ENCODE measurements at places on chromosomes 4 and X.

- no peak for DNase-seq
These were observed 76.7 kb downstream of the FRMPD3 start for GRCh38 chrX:107526141-107526540.

- DNase-seq, result no peak
These were observed 59.9 kb downstream of the KIT start for GRCh38 chr4:54717694-54718093.

DNA sequence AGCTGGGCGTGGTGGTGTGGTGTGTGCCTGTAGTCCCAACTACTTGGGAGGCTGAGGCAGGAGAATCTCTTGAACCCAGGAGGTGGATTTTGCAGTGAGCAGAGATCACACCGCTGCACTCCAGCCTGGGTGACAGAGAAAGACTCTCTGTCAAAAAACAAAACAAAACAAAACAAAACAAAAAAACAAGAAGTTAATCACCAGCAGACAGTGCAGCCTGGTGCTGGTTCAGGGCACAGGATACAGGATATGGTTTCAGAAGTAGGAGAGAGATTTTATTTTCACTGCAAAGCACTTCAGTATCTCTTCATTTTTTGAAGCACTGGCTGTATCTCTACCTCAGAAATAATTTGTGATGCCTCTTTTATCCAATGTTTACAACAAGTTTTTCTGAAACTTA, 1222.9 kb upstream of the PRKX start:
- DNase-seq, result no peak

- DNase-seq, result peak; percentile 6
These were observed 179.5 kb upstream of the TBL1X start for GRCh38 chrX:9285342-9285771.

GRCh38 chr4:176920694-176921093, 128.0 kb upstream of the VEGFC start:
- no peak for DNase-seq

DNA sequence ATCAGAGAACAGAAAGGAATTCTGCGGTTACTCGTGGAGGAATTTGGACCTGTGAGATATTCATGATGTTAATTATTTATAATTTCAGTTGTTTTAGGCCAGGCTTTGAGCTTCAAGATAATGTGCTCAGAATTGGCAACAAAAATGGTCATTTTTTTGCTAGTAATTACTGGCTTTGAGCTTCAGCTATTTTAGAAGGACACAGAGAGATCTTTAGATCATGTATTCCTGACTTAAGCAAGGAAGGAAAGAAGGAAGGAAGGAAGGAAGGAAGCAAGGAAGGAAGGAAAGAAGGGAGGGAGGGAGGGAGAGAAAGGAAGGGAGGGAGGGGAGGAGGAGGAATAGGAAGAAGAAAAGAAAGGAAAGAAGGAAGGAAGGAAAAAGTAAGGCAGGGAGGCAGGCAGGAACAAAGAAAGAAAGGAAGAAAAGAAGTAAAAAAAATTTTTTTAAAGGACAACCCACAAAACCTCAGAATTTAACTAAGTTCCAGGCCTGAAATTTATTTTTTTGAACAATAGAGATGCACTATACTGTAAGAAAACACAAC, 277.9 kb upstream of the KLF3 start:
- no peak for DNase-seq

- no peak for DNase-seq
These were observed 26.5 kb upstream of the NEIL3 start for GRCh38 chr4:177283167-177283566.

- no peak for DNase-seq
These were observed 62.6 kb downstream of the COQ2 start for GRCh38 chr4:83221897-83222441.

GRCh38 chr4:16859031-16859430, 39.4 kb downstream of the LDB2 start:
- DNase-seq, result no peak

DNA sequence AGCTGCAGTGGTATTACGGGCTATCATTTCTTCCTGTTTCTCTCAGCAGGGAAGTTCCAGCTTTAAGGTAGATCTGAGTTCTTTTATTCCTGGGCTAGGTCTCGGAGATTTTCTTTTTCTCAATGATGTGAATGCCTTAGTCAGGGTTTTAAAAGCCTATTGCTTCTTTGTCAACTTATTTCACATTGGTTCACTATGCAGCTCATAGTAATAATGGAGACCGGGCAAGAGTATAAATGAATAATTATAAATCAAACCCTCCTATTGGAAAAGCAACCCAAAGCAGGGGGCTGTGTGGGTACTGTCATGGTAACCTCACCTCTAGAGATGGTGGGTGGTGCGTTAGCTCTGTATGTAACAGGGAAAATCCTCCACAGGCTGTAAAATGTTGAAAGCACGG, 563.6 kb downstream of the RPA4 start:
- DNase-seq, result no peak

DNA sequence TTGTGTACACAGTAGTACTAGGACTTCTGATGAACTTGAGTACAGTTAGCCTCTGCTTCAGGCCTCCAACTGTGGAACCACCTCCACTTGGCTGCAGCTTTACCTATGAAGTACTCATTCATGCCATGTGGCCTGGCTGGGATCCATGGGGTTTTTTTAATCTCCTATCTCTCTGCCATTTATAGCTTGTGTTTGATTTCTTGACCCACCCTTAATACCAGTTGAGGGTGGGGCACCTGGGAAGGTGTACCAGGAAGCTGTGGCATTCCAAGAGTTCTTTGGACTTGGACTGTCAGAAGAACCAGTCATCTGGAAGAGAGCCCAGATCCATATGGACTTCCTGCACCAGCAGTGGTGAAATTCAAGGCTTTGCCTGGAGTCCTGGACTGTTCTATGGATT, 230.1 kb downstream of the SHROOM3 start:
- DNase-seq, result no peak

DNA sequence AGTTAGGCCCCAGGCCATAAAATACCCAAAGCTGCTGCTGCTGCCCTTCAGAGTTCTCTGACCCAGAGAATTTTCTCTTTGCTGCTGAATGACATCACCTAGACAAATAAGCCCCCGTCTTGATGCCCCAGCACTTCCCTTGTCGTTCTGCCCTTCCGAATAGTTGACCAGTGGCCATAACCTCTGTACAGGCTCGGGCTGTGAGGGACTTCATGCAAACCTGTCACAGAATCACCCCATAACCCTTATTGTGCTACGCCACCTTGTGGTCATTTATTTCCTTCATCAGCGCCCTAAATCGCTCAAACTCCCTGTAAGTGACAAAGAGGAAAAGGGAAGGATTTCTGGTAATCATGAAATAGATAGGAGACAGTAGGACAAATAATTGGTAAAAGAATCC, 18.8 kb downstream of the SPACA5 start:
- DNase-seq, result peak; percentile 32

GRCh38 chrX:10011991-10012390, 44.8 kb downstream of the CLDN34 start:
- no peak for DNase-seq

DNA sequence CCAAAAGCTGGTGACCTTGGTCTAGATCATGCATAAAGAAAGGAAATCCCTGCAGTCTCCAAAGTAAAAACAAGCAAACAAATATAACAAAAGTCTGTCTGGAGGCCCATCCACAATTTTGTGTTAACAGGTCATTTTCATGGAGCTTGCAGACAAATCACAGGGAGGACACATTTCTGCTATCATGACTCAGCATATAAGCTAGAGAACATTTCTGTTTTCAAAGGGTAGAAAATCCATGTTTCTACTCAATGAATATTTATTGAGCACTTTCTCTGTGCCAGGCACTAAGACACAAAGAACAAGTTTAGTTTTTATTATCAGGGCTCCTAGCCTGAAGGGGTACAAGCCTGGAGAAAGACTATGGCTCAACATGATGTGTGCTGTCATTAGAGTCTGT, 71.1 kb downstream of the PARM1 start:
- no peak for DNase-seq

GRCh38 chr4:921830-922331, 10.2 kb downstream of the GAK start:
- DNase-seq, result no peak

DNA sequence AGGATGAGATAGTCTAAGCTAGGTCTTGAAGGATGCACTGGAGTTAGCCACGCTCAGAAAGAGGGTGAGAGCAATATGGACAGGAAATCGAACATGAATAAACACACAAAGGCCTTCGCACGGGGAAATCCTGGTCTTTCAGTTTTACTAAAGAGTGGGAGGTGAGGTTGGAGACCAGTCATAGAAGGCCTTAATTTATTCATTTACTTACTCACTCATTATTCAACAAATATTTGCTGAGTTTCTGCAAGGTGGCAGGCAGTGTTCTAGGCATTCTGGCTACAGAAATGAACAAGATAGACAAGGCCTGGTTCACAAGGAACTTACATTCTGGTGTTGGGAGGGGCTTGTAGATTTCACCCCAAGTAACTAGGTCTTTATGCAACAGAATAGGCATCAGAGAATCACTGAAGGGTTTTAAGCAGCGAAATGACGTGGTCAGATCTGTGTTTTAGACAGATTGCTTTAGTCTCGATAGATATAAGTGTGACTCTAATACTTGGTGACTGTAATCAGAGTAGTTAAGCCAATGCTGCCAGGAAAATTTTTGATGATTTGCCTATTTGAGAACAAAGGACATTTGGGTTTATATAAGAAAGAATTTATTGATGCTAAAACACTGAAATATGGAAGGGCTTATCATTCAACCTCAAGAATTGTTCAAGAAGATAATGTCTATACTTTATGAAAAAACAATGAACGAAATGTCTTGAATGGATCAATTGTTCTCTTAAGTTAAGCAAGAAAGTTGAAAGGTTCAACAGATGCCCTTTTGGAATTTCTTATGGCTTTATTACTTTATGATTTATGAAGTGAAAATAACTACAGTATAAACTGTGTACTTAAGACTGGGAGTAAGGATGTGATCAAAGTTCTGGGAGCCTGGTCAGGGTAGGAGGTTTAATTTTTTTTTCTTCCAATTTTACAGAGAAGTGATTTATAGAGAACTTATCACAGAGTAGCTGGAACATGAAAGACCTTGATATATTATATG, 184.4 kb upstream of the CASK start:
- DNase-seq, result no peak

GRCh38 chr4:77196866-77197265, 39.9 kb downstream of the CCNG2 start:
- no peak for DNase-seq

DNA sequence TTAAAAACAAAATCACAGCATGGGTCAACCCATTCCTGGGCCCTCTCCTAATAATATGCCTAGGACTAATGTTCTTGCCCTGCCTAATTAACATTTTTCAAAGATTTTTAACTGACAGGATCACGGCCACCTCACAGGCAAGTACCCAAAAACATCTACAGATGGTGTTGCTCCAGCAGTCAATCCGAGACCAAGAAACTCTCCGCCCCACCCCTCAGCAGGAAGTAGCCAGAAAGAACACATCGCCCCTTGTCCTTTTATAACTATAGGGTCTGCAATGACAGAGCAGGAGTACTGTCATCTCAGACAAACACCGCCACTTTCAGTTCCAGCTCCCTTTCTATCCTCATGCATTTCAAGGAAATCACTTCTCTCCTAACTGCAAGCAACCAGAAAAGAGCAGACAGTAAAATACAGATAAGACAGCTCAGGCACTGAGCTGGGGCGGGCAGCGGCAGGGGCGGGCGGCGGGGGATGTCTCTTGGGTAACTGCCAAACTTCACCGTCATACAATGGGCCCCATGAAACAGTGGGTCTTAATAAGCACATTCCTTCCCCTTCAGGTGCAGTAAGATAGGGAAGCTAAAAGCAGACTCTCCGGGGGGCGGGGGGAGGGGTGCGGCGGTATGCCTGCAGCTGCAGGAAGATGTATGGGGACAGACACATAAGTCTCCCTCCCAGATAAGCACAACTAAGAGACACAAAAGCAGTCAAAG, 67.4 kb downstream of the ZNF182 start:
- DNase-seq, result no peak

DNA sequence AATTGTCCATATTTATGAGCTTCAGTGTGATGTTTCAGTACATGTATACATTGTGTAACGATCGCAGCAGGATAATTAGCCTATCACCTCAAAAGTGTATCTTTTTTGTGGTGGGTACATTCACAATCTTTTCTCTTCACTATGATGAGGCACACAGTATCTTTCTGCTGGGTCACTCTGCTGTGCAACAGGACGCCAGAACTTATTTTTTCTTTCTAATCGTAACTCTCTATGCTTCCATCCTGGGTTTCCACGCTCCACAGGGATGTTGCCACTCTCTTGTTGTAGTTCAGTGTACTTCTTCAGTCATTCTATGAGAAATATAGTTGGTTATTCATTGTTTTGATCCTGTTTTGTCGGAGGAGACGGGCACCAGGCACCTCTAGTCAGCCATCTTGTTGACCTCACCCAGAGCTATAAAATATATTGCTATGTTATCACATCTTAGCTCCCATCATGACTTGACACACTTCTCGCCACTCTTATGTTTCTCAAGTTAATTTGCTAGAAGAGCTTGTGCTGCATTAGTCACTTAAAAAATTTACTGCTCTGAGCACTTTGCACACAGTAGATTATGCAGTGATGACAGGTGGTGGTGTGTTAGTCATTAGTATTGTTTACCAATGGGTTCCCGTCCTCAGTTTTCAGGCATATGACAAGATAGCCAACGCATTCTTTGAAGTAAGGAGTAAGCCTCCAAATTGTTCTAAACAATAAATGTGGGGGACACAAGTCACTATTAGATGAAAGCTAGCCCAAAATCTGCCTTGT, 1002.7 kb upstream of the PCDH7 start:
- DNase-seq, result no peak

- no peak for DNase-seq
These were observed 691 bp upstream of the EREG start for GRCh38 chr4:74364256-74364651.

DNA sequence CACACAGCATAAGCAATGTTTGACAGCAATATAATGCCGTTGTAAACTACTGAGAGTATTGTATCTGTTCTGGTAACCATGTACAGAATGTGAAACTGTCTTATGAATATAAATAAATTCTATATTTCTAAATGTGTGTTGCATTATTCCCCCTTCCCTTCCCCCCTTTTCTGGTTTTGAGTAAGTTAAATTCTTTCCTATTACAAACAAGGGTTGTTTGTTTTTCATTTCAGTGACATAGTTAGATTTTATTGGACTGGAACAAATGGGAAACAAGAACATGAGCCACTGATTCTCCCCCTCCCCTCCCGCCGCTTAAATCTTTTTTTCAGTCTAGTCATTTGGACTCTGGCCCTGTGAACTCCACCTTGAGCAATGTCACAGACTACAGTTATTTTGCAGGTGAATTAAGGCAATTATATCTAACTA, 69.8 kb downstream of the GPAT3 start:
- DNase-seq, result no peak

DNA sequence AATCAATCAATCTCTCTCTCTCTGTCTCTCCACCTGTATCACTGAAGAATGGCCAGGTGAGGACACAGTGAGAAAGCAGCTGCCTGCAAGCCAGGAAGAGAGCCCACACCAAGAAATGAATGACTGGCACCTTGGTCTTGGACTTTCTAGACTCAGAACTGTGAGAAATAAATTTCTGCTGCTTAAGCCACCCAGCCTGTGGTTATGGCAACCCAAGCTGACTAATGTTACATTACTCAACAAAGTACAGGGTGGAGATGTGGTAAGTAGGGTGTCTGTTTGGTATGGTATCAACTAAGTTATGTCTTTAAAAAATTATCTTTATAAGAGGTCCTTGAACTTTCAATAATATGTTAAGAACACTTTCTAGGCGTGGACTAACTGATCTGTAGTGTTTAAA, 159.3 kb downstream of the EPHA5 start:
- DNase-seq, result no peak

GRCh38 chrX:39813631-39814277, 284.0 kb downstream of the BCOR start:
- DNase-seq, result no peak

- no peak for DNase-seq
These were observed 78.5 kb downstream of the PRDM5 start for GRCh38 chr4:120843849-120844527.
